Thyroid gland (tissue), 4 donors: ENCODE measurements at places on chromosomes 16 and 17.
A peak's percentile ranks its signal among the peaks of the same experiment; 100 is the strongest.

DNA sequence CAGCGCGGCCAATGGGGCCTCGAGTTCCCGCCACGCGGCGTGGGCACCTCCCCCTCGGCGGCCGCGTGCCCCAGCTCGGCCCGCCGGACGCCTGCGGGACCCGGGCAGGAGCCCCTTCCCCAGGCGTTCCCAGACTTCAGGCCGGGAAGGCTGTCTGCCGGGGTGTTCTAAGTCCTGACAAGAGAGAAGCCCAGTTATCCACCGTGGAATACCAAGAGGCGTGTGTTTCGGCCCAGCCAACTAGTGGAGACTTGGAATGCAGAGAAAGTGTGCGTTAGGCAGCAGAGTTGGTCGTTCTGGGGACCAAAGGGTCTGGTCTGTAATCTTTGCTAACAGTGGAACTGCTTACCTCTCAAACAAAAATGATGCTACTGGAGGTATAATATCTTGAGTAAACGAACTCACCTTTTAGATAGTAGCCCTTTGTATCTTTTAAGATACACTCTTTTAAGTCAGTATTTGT, 251 bp upstream of the HSF5 start:
- no peak overlapping the region for H3K27ac ChIP-seq
- no peak for DNase-seq
- no peak overlapping the region for H3K4me3 ChIP-seq
- H3K27me3 ChIP-seq = no peaks in the 10 kb centered on the region
- peaks cover 35% of the 10 kb centered on the region for H3K36me3 ChIP-seq

DNA sequence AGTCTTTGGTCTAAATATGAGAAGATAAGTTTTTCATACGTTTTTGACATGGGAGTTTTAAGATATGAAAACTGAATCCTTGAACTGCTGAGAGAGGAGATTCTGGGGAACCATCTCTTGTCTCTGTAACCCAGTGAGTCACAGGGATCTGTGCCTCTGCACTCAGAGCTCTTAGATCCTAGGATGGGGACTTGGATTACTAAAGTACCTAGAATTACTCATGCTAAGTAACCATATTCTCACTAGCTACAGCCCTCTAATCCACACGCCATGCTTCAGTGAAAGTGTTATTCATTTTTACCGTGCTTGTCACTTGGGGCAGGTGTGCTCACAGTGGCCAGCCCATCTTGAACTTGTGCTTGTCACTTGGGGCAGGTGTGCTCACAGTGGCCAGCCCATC, 2.0 kb downstream of the MRM3 start:
- DNase-seq = no peak
- H3K27ac ChIP-seq = no peak overlapping the region
- H3K36me3 ChIP-seq = peaks cover 14% of the 10 kb centered on the region
- peaks cover 16% of the 10 kb centered on the region for H3K4me1 ChIP-seq
- no peaks in the 10 kb centered on the region for H3K27me3 ChIP-seq

DNA sequence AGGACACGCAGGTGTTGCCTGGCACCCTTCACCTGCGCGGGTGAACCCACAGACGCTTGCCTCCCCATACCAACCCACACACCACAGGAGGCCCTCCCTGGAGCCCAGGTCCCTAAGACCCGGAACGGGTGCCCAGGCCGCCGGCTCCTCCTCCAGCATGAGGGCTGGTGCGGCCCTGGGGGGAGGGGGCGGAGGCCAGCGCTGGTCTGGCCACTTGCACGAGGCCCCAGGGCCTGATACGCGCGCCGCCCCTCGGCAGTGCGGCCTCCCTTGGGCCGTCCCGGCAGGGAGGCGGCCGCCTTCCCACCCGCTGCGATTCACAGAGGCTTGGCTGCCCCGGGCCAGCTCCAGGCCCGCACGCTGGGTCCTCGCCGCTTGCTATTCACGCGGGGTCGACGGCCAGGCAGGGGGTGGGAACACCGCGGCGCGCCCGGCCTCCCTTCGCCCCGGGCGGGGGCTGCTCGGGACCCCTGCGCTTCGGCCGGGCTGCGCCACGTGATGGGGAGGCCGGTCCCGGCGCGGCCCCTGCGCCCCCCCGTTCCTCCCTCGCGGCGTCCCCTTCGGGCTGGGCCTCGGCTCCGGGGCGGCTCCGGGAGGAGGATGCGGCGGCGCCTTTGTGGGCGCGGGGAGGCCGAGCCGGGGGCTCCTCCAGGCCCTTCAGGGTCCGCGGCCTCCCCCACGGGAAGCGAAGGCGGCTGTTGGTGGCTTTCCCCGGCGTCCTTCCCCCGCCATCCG, 685 bp downstream of the FASN start:
- no peaks in the 10 kb centered on the region for H3K27me3 ChIP-seq
- peaks cover 32% of the 10 kb centered on the region for H3K36me3 ChIP-seq
- H3K4me1 ChIP-seq = peaks cover 18% of the 10 kb centered on the region
- H3K4me3 ChIP-seq = peak overlapping the region; percentile 77
- peak overlapping the region; percentile 85 for H3K27ac ChIP-seq

- no peak overlapping the region for H3K27ac ChIP-seq
- peaks cover 45% of the 10 kb centered on the region for H3K4me1 ChIP-seq
- H3K4me3 ChIP-seq = no peak overlapping the region
- H3K27me3 ChIP-seq = no peaks in the 10 kb centered on the region
- no peak for DNase-seq
- H3K36me3 ChIP-seq = no peaks in the 10 kb centered on the region
Measured at GRCh38 chr16:89412811-89413210, 77.5 kb downstream of the ANKRD11 start.

- no peak for DNase-seq
- no peak overlapping the region for H3K27ac ChIP-seq
- no peaks in the 10 kb centered on the region for H3K36me3 ChIP-seq
- H3K4me3 ChIP-seq = no peak overlapping the region
- no peaks in the 10 kb centered on the region for H3K27me3 ChIP-seq
- H3K4me1 ChIP-seq = no peaks in the 10 kb centered on the region
Measured at GRCh38 chr17:56765449-56765848, 68.3 kb downstream of the C17orf67 start.

DNA sequence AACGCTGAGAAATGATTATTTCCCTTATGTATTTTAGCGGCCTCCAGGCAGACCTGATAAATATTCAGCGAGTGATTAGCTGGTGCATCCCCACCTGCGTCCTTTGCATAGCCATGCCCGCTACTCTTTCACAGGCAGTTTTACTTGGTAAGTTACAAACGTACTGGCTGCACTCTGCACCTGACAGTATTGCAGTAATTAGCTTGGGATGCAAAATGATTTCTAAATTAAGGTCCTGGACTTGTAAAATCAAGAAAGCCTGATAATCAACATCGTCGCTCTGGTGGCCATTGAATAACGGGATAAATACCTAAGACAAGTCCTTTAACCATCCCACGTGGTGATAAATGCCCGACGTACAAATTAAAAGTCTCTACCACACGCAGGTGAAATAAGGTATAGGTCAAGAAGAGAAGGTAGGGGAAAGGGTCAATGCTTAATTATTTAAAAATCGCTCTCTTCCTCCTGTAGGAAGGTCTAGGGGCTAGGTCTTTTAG, 998 bp upstream of the PRKCA start:
- no peak for DNase-seq
- peak overlapping the region; percentile 57 for H3K4me3 ChIP-seq
- no peaks in the 10 kb centered on the region for H3K36me3 ChIP-seq
- no peak overlapping the region for H3K27ac ChIP-seq
- H3K4me1 ChIP-seq = peaks cover 16% of the 10 kb centered on the region

GRCh38 chr17:56982312-56982711, 4.4 kb downstream of the SCPEP1 start:
- H3K27me3 ChIP-seq = no peaks in the 10 kb centered on the region
- no peak overlapping the region for H3K27ac ChIP-seq
- no peak for DNase-seq
- peaks cover 18% of the 10 kb centered on the region for H3K36me3 ChIP-seq

GRCh38 chr17:45008216-45008615, 40.1 kb upstream of the C1QL1 start:
- H3K27ac ChIP-seq = no peak overlapping the region
- H3K4me1 ChIP-seq = no peaks in the 10 kb centered on the region
- H3K27me3 ChIP-seq = no peaks in the 10 kb centered on the region
- DNase-seq = no peak

DNA sequence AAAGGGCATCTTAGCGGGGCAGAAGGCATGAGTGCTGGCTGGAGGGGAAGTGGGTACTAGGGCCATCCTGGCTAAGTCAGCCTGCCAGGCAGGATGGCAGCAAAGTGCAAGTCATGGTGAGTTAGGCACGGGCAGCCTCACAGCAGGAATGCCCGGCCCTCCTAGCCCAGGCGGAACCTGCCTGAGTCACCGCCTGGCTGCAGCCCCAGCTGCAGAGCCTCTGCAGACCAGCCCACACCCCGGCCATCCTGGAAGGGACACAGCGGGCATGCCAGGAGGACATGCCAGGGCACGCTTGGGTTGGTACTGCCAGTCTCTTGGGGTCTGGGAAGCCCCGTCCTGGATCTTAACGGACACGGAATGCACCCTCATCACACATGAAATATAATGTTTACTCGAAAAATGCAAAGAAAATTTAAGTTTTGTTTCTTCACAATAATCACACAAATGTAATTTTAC, 5.0 kb upstream of the ALDH3A1 start:
- H3K4me1 ChIP-seq = peaks cover 18% of the 10 kb centered on the region
- no peak overlapping the region for H3K4me3 ChIP-seq
- H3K36me3 ChIP-seq = no peaks in the 10 kb centered on the region
- H3K27me3 ChIP-seq = no peaks in the 10 kb centered on the region
- peak overlapping the region; percentile 98 for H3K27ac ChIP-seq

DNA sequence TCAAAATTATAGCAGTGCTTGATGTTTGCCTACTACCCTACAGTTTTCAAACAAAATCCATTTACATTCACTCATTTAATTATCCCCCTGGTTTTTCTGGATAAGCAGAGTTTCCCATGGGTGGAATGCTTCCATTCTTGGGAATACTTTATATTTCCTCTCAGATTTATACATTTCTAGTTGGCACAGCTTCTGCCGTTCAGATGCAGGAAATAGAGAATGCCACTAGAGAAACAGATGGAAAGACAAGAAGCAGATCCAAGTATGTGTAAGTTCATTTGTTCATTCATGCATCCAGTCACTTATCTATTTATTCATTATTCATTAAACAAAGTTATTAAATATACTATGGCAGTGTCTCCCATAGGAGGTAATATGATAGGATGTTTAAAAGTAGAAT, 65.0 kb upstream of the CACNG5 start:
- peaks cover 11% of the 10 kb centered on the region for H3K4me1 ChIP-seq
- no peak overlapping the region for H3K27ac ChIP-seq
- DNase-seq = no peak
